AG04449 (cell line): ENCODE measurements at places on chromosomes 16 and 17.

DNA sequence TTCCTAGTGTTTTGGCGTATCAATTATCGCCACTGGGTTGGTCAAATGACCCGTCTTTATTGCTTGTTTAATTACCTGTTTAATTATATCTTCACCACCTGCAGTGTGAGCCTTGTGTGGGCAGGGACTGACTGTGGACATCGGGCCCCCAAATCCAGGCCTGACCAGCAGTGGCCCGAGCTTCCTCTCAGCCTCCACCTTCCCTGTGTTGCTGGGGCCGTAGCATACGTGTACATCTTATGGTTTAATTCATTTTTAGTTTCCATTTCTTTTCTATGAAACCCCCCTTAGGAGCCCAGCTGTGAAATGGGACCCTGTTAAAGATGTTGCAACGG is 1.2 kb upstream of the LMF1 start:
- DNase-seq = no peak

- no peak for DNase-seq
These were observed 53.4 kb downstream of the PITPNM3 start for GRCh38 chr17:6502871-6503509.

DNA sequence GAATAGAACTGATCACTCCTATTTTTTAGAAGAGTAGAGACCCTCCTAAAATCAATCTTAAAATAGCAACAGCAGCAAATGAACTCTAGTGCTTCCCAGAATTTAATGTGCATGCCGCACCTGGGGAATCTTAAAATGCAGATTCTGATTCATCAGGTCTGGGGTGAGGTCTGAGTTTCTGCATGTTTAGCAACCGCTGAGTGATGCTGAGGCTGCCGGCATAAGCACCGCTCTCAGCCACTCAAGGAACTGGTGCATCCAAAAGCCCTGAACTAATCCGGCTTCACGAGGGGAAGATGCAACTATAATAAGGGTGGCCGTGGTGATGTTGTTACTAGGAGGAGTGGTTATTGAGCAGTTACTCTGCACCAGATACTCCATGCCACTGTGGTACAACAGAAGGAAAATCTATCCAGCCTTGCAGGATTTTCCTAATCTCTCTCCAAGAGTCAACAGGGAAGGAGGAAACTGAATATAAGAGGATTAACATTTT is 19.7 kb downstream of the SDK2 start:
- no peak for DNase-seq

DNA sequence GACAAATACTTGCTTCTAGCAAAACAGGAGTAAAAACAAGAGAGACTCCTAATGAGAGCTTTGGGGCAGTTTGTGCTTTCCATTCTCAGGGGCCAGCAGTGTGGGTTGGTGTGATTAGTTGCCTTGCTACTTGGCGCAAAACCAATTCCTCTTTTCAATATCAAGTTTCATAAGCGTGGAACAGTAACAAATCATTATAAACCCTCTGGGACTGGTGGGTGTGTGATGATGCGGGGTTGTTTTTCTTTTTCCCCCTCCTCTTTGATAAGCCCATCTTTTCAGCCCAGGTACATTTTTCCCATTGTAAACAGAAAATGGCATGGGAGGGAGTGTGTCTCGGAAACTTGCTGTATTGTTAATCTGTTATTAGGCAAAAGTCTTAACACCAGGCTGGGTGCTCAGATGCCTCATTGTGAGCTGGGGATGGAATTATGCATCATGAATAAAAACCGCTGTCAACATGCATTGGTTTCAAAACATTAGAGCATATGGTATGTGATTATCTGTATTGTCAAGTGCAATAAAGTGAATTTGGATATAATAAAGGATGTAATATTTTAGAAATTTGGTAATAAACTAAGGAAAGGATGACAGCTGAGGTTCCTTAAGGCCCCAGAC is 166.4 kb downstream of the CCDC182 start:
- no peak for DNase-seq

- no peak for DNase-seq
These were observed 89.9 kb upstream of the EEF2KMT start for GRCh38 chr16:5187402-5187952.

DNA sequence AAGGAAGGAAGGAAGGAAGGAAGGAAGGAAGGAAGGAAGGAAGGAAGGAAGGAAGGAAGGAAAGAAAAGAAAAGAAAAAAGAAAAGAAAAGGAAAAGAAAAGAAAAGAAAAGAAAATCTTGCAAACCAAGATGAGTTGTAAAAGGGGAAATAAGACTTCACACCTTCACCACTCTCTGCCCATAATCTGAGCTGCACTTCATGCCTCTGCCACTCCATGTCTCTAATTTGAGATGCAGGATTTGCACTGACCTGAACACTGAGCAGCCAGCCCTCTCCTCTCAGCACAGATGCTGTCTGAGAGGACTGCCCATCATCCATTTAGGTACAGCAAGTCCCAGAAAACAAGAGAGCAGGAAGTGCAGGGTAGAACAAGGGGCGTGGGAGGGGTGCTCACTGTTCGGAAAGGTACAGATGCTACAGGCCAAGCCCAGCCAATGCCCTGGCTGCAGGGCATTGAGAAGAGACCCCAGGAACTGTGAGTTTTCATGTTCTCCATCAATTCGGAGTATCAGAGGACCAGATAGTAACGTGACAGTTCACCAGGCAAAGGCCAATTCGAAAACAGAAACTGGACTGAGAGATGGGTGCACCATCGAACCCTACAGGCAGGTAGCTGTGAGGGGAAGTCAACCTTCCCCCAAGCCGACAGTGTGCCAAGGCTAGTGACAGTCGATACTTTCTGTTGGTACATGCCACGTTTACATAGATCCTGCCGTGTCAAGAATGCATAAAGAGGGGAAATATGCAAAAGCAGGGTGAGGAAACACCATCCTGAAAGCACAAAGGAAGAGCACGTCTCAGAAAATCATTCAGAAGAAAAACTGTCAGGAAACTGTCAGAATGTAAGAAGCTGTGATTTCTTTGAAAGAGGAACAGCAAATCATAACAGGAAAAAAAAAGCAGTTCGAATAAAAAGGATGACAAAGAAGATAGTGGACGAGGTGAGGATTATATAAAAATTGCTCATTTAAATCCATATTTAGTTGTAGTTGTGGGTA is 142.0 kb upstream of the RCVRN start:
- no peak for DNase-seq

- no peak for DNase-seq
These were observed 308.7 kb upstream of the N4BP1 start for GRCh38 chr16:48918520-48919258.

GRCh38 chr17:3167574-3167973 is 29.7 kb upstream of the OR1A2 start:
- no peak for DNase-seq
